Muscle of back (tissue), 13 donors: ENCODE measurements at places on chromosomes 4 and X.

DNA sequence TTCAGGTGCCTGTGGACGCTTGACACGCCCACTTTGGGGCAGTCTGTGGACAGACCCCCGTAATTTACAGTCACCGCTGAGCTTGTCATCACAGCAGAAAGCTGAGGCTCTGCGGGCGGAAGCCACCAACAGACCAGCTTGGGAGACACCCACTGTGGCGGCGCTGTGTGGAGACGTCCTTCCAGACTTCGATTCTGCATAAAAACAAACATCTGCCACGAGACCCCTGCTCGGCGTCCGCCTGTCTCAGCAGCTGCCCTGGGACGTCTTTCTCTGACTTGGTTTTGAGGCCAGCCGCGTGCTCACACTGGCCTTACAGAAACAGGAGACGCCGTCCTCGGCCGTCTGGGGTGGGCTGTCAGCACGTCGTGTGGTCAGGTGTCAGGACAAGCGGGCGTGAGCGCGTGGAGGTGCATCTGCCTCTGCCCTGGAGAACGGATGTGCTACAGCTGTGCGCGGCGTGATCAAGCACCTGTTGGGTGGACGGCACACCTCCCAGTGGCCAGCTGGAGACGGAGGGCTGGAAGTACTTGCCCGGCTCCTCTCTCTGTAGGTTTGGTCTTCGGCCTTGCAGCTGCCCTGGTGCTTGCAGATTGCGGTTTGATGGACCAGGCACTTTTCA is 37.5 kb downstream of the PIGG start:
- DNase-seq: no peak

DNA sequence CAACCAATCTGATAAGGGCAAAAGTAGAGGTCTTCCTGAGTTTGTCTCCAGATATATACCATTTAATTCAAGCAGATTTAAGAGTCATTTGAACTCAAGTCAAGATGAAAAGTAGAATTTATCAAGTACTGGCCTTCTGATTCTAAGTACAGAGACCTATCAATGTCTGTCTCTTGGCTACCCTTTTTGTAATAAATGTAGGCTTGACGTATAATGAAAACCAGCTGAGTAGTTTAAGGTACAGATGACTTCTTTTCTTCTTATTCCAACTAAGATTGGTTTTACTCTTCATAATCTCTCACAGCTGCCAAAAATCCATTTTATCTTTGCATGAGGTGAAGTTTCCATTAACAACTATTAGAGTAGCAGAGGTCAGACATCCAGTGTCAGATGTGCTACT is 867.6 kb downstream of the FAT4 start:
- DNase-seq: peak; percentile 14

DNA sequence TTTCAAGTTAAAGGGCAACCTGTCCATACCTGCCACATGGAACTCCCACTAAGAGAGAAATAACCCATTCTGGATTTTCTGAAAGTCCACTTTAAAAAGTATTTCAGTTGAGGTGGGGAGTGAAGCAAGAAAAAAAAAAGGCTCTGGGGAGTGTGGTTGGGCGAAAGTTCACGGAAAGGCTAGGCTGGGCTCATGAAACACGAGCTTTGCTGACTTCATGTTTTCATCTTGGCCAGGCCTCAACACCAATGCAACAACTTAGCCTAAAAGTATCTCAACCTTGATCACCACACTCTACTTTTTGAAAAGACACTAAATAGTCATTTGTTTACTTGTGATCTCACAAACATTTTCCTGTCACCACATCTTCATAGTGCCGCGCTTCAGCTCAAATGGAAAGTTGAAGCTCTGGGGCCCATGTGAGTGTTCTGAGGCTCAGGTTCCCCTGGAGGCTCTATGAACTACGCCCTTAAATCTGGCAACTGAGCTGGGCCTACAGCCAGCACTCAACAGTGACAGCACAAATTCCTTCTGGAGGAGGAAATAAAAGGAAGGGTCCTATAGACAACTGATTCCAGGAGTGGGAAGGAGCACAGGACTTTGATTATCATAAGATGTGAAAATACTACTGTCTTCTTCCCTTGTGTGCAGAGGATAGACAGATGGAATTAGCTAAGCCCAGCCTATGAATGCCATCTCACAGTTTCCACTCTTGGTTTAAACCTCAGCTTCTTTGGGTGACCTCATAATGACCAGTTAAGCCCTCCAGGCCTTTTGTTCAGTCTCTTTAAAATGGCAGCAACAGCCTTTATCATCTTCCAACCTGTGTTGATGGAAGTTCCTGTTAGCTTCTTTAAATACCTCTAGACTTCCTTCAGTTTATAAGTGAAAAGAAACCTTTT is 5.1 kb downstream of the CD40LG start:
- DNase-seq: peak; percentile 15

DNA sequence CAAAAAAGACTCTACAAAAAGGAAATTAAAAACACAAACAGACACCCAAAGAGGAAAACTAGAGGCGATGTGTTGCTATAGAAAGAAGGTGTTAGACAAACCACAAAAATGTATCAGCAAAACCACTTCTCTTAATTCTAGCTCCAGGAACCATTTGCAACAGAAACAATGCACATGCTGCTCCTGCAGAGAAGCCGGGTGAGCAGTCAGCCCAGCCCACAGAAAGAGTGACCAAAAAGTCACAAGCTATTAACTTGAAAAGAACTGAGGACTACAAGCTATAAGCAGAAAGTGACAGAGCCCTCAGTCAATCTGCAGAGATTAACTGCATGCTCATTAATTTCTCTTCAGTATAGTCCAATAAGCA is 96.2 kb upstream of the KLHL13 start:
- DNase-seq: no peak

DNA sequence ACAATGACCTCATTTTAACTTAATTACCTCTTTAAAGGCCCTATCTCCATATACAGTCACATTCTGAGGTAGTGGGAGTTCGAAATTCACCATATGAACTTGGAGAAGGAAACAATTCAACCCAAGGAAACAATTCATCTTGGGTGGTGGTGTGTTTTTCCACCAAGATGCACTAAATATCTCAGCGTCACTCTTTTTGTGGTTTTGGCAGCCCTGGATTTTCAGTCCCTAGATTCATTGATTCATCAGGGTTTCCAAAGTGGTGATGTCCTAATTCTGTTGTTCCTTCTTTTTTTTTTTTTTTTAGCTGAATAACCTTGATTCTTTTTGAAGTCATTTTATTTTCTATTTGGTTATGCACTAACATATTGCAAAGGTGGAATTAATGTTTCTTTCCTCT is 162.6 kb upstream of the RAPGEF2 start:
- no peak for DNase-seq

- DNase-seq: no peak
These were observed 246.5 kb upstream of the SFRP2 start for GRCh38 chr4:154035341-154035740.

GRCh38 chr4:165115301-165115700 is 2.6 kb upstream of the TMEM192 start:
- no peak for DNase-seq

GRCh38 chr4:164926301-164926700 is 49.3 kb downstream of the APELA start:
- DNase-seq: no peak

DNA sequence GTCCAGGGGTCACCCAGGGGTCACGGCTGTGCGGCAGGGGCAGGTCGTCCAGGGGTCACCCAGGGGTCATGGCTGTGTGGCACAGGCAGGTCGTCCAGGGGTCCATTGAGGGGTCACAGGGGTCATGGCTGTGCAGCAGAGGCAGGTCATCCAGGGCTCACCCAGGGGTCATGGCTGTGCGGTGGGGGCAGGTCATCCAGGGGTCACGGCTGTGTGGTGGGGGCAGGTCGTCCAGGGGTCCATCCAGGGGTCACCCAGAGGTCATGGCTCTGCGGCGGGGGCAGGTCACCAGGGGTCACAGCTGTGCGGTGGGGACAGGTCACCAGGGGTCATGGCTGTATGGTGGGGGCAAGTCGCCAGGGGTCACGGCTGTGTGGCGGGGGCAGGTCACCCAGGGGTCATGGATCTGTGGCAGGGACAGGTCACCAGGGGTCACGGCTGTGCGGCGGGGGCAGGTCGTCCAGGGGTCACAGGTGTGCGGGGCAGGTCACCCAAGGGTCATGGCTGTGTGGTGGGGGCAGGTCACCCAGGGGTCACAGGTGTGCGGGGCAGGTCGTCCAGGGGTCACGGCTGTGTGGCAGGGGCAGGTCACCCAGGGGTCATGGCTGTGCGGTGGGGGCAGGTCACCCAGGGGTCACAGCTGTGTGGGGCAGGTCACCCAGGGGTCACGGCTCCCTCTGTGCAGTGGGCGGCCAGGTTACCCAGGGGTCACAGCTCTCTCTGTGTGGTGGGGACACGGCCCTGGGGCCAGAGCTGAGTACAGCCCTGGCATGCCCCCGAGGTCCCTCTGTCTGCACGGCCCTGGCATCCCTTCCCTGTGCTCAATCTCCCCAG is 16.0 kb downstream of the ATP5ME start:
- no peak for DNase-seq

DNA sequence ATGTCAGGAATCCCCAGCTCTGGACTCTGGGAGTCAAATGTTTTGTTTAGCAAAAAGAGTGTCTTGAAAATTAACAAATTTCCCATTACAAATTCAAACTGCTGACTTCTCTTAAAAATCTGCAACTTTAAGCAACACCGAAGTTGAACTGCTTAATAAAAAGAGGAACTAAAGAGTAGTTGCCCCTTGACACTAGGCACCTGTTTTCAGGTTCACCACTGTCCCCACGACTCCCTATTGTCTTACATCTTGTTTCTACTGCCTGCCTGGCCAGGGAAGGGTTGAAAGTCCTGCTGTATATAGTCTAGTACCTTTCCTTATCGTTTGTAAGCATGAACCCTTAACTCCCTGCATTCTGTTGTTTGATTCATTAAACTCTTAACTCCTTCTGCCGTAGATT is 173.9 kb downstream of the SCFD2 start:
- DNase-seq: no peak

DNA sequence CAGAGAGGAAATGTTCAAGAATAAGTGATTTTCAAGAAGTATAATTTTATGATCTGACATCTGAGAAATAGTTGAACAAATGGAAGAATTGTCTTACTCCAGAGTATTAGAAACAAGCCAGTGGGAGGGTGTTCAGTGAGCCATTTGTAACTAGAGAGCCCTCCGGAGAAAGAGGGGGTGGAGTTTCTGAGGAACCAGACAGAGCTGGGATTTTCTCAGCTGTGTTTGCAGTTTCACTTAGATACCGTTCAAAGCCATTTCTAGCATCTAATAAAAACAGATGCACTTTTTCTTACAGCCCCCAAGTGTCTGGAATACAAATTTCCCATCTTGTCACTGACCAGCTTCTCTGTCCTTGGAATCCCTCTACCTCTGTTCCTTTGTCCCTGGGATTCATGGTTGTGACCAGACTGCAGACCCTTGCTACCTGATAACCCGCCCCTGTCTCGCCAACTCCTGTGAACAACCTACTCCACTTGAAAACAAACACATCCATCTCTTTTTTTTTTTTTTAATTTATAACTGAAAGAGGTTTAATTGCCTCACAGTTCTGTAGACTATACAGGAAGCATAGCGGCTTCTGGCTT is 132.8 kb upstream of the KLF3 start:
- peak; percentile 84 for DNase-seq
